ENCODE measurements at places on chromosomes 6 and 20.
A peak's percentile ranks its signal among the peaks of the same experiment; 100 is the strongest.

DNA sequence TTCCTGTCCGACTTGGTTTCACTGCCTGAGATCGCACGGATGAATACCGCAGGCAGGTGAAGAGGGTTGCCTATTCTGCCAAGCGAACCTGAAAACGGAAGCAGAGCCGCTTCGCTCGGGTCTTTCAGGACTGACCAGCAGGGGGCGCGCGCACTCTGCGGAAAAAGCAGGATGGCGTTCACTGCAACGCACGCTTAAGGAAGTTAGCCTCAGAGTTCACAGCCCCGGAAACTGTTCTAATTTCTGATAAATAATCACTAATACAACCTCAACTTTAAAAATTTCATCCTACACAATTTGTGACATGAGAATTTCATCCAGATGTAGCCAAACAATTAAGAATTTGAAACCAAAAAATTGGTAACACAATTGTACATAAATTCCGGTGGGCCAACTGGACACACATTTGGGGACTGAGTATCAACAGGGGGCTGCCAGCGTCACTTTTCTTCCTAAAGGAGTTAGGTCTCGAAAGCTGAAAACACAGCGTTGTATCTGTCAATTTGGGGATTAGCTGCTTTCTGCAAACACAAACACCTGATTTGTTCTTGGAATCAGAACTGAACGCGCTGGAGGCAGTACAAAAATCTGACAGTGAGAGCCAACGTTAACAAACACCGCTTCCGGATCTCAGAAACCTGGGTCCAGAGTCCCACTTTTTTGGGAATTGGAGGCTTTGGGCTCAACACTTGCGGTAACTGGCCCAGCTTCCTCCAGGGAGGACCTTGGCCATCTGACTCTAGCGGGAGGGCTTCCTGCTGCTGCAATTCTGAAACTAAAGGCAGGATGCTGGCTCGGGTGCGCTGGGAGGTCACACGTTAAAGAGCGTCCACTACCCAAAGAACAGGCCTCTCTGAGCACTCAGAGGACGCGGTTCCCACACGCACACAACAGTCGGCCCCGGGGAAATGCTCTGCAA, 8.8 kb downstream of the PXDC1 start:
- peak; percentile 75 for DNase-seq

DNA sequence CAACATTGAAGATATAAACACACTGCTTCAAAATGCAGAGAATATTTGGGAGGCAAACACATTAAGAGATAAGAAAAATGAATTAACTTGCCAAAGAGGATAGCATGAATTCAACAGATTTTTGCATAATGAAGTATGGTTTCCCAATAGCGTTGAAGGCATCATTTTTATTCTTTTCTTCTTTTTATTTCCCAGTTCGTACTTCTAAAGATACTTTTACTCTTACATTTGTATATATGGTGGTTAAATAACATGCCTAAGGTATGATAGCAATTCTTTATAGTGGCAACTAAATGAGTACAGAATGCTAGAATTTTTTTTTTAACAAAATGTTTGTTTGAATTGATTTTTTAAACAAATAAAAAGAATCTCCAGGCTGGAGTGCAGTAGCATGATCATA, 473.4 kb upstream of the MARCKS start:
- DNase-seq, result no peak

DNA sequence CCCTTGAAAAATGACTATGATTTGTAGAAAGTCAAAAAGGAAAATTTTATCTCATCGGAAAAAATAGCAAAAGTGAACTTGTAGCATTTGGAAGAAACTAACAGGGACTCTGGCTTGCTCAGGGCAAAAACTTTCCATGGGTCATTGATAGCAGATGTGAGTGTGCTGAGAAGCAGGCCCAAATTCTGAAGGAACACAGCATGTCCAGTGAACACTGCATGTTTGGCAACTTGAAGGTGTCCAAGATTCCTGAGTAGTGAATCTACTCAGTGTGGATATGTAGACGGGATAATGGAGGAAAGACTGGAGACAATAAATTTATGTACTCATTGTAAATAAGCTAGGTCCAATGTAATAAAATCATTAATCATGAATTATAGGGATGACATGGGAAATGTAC, 8.2 kb downstream of the SLC17A2 start:
- no peak for DNase-seq

DNA sequence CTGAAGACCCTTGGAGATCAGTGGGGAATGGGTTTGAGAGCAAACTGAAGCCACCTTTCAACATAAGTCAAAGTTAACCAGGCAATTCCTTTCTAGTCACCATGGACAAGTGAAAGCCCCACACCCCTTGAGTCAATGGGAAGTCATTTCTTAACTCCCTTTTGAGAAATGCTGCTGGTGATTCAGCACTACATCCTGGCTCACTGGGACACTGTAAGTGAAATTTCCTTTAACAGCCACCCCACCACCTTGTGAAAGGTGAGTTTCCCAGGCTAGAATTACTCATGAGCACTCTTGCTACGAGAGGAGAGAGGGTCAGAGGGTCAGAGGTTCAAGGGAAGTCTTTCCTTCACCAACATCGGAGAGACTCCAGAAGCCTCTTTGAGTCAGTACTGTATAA, 93.3 kb upstream of the MARCKS start:
- DNase-seq, result no peak

DNA sequence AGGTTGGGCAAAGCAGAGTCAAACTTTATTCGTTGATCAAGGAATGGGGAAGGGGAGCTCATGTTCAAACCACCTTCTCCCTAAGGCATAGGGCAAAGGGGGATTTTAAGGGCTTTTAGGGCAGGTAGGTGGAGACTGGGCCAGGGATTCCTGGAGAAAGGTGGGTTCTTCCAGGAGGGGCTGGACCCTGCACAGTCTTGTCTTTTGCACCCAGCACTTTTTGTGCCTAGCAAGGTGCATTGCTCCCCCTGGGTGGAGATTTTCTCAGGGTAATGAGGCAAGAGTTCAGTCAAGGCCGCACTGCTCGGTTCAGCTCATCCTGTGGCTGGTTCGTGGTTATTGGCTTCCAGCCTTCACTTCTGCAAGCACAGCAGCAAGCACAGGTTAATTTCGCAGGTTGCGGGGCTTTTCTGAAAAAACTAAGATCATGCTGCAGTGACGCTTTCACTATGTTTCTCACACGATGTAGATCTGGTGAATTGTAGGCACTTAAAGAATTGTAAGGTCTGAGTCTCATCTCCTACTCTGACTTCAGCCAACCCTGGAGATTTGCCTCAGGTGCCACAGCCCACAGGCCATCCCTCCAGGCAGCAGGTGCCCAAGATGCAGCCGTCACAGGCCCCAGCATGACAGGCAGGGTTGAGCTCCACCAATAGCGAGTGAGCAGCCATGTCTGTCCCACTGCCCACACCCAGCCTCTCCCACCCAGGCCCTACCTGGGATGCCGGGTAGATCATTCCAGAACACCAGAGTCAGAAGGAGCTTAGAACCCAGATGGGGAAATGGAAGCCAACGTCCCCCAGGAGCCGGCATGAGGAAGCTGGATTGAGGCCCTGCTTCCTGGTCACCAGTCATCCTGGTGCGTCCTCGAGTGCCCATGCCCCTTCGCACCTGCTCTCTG, 37.1 kb downstream of the SUN5 start:
- no peak for DNase-seq

DNA sequence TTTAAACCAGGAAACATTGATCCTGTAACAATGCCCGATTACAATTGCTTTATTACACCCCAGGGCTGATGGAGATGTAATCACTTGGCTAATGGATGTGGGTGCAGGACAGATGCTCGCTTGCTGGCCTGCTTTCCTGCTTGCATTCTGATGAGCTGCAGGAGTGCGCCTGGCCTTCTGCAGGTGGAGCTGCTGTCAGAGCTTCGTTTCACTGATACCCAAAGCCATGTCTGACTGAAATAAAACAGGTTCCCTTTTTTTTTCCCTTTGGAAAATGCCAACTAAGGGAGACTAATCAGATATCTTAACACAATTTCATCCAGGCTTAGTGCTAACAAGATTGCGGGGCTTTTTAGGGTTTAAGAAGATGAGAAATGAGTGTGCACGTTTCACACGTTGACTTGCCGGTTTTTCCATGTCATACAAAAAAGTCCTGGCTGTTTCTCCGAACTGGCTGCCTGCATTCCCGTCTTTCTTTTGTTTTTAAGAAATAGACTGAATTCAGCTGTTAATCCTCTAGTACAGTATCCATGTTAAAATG, 60.7 kb downstream of the VAPB start:
- DNase-seq, result no peak

DNA sequence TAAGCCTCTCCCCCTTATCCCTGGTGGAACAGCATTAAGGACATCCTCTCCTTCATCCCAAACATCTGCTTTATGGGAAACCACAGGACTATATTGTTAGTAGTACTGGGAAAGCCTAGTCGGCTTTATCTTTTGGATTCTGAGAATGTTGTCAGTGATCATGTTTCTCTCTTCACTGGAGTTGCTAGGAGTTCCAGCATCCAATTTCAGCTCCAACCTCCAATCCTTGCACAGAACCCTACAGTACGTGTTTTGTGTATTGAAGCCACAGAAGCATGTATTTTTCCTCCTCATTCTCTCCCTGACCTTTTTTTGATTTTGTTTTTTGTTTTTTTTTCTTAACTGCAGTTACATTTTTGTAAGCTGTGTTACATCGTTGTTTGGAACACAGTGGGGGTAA, 84.0 kb downstream of the PHACTR3 start:
- DNase-seq, result no peak

DNA sequence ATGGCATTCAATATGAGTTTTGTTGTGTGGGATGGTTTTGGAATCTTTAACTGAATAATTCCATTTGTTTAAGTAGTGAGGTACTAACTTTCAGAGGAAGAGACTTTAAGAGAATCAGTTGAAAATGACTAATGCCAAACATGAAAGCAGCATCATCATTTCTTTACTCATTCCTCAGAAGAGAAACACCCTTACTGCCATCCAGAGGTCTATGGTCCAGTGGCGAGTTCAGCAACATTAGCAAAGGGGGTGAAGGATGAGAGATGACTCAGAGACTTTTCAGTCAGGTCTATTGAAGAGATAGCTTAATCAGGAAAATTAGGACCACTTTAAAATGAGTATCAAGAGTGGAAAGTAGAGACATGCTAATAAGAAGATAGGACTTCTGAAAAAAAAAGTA, 118.8 kb downstream of the COL19A1 start:
- DNase-seq, result no peak

DNA sequence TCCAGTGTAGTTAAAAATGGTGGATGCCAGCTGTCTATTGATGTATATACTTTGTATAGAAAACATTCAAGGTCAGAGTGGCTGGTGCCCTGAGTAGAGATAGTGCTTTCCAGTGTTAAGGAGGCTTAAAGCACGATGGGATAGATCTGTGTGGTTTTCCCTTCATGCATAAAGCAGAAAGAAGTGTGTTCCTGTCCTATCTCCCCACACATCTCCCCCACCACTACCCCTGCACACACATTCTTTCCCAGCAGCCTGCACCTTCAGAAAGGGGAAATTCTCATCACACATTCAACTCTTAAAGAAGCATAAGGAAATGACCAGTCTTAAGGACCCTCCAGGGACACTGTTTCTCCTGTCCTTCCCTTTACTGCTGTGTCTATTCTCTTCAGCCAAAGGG, 221.7 kb upstream of the TAB2 start:
- DNase-seq, result no peak

DNA sequence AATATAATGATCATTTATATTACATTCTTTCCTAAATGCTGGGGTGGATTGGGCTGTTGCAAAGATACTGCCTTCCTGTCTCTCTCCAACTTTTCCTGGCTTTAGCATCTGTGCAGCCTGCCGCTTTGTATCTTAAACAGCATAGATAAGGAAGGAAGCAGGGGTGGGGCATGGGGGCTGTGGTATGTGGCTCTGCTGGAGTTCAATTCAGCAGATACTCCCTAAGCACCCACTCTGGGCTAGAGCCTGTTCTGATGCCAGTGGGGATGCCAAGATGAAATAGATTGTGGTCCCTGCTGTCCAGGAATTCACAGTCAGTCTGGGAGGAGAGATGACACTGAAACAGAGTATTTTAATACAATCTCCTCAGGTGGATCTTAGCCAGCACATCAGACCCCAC, 56.8 kb downstream of the EIF2S2 start:
- no peak for DNase-seq

DNA sequence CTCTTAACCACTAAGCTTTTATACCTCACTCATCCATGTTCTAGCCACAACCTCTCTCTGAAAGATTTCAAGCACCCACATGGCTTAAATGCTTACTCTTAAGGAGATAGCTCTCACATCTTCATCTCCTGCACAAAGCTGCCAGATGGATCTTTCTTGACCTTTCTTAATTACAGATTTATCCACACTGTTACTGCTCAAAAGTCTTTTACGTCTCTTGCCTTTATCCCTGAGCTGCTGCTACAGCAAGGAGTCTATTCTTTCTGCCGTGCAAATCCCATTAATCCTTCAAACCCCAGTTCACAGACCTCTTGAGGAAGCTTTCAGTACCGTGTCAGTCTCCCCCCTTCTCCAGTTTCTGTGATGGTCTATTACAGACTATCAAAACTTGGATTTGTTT, 54.6 kb downstream of the B4GALT5 start:
- no peak for DNase-seq

GRCh38 chr6:43636308-43636659, 644 bp downstream of the MAD2L1BP start:
- DNase-seq, result no peak

GRCh38 chr6:169224716-169225115, 28.9 kb downstream of the THBS2 start:
- DNase-seq, result no peak

- no peak for DNase-seq
Measured at GRCh38 chr6:135600931-135601330, 103.4 kb upstream of the AHI1 start.

- no peak for DNase-seq
Measured at GRCh38 chr6:41272591-41273240, 13.8 kb downstream of the TREM1 start.

- DNase-seq, result no peak
Measured at GRCh38 chr20:45969712-45970634, 2.0 kb downstream of the ZNF335 start.

- DNase-seq, result no peak
Measured at GRCh38 chr20:48682529-48683363, 145.1 kb downstream of the PREX1 start.

DNA sequence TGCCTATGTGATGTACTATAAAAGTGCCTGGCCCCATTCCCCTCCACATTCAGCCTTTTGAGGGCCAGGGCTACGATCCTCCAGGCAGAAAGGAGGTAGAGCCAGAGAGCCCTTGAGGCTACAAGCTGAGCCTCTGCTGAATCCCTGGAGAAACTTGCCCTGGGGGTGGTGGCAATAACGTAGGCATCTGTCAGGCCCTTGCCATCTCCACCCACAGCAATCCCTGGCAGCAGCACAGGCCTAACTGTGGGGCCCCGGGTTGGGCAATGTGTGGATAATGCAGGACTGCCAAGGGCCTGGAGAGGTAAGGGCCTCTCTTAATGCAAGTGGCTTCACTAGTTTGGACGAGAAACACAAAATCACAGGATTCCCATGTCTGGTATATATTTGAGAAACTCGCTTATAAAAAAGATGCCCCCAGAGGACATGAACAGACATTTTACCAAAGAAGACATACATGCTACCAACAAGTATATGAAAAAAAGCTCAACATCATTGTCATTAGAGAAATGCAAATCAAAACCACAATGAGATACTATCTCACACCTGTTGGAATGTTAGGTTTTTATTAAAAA, 99.0 kb downstream of the QRSL1 start:
- DNase-seq, result no peak

- no peak for DNase-seq
Measured at GRCh38 chr6:101626269-101626668, 232.8 kb downstream of the GRIK2 start.

Measured in stimulated activated CD4-positive, alpha-beta T cell treated with anti-CD3 and anti-CD28 coated beads, Interleukin-1b, Interleukin-23, amount 100 ng/mL, for 1 hour (primary cell).